Stimulated activated CD4-positive, alpha-beta T cell treated with anti-CD3 and anti-CD28 coated beads, Interleukin-4, amount 100 ng/mL, for 24 hours (primary cell): ENCODE measurements at places on chromosomes 5 and 9.

GRCh38 chr5:68011801-68012200 is 203.8 kb upstream of the PIK3R1 start:
- no peak for DNase-seq

DNA sequence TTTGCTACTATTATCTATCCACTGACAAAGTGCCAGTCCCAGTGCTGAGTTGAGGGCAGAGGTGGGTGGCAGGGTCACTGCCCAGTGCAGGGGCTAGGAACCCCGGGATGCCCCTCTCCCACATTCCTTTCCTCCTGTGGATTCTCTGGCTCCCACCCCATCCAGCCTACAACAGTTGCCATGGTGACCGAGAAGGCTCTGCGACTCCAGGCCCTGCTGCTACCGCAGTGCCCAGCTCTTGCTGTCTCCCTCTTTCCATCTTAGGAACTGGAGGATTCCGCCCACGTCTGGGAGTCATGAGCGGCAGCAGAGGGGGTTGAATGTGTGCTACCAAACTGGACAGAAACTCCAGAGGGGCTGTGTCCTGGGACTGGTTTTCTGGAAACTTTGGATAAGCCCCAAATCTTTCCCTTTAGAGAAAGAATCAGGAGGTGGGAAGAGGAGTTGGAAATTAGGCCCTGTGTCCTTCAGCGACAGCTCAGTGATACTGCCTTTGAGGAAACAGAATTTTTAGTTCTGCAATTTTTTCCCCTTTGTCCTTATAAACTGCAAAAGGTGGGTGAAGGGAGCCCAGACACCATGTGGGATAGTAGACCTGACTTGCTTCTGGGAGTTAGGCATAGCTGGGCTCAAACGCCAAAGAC is 20.7 kb upstream of the C5orf47 start:
- DNase-seq, result no peak

- no peak for DNase-seq
Measured at GRCh38 chr5:58244819-58245475, 214.9 kb downstream of the PLK2 start.

- DNase-seq, result no peak
Measured at GRCh38 chr9:112295174-112295573, 38.2 kb downstream of the PTBP3 start.

DNA sequence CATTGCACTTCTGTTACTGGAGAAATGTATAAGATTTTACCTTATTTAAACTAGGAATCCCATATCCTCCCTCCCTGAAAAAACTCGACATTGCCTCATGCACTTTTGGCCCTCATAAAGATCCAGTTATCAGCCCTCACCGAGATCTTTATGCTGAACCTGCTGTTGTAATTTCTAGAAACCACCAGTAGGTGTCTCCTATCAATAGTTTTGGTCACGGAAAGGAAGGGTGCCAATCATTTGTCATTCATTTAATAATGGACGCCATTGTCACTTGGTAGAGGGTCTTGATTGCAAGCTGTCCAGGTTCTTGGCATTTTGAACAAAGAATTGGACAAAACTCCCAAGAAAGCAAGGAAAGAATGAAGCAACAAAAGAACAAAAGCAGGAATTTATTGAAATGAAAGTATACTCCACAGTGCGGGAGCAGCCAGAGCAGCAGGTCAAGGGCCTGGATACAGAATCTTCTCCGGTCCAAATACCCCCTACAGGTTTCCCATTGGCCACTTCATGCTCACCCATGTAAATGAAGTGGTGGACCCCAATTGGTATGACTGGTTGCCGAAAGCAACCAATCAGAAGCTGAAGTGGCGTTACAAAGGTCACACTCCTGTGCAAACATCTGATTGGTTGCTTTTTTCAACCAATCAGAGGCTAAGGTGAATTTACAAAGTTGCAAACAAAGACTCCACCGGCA is 524.3 kb downstream of the PSAT1 start:
- no peak for DNase-seq

GRCh38 chr5:151041577-151042268 is 21.3 kb downstream of the GPX3 start:
- DNase-seq, result no peak

GRCh38 chr9:91515074-91515687 is 91.5 kb upstream of the NFIL3 start:
- peak; percentile 17 for DNase-seq

GRCh38 chr5:58484505-58484904 is 6.7 kb upstream of the GAPT start:
- no peak for DNase-seq

GRCh38 chr9:136857166-136857565 is 5.0 kb downstream of the MAMDC4 start:
- no peak for DNase-seq

- peak; percentile 80 for DNase-seq
Measured at GRCh38 chr9:129624168-129624759, 1.7 kb upstream of the NTMT1 start.

GRCh38 chr5:139678751-139679750 is 30.9 kb downstream of the CXXC5 start:
- DNase-seq, result no peak

GRCh38 chr9:83144492-83144891 is 81.5 kb upstream of the RASEF start:
- no peak for DNase-seq

DNA sequence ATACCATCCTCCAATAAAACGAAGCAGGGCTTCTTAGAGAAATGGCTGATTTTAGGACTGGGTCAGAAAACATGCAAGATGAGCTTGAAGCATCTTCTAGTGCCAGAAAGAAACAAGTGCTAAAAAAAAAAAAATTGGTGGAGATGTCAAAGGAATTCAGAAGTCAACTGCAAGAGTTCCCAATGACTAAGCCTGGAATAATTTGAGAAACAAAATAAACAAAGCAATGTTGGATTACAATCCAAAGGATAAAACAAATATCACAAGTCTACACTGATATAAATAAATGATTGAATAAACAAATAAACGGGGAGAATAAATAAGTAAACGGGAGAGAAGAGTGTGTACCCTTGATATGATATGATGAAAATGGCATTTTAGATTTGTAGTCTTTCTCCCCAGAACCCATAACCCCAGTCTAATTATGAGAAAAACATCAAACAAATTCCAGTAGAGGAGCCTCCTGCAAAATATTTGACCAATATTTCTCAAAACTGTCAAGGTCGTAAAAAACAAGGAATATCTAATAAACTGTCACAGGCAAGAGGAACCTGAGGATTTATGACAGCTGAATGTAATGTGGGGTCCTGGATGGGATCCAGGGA is 63.5 kb upstream of the CCL21 start:
- DNase-seq, result no peak

DNA sequence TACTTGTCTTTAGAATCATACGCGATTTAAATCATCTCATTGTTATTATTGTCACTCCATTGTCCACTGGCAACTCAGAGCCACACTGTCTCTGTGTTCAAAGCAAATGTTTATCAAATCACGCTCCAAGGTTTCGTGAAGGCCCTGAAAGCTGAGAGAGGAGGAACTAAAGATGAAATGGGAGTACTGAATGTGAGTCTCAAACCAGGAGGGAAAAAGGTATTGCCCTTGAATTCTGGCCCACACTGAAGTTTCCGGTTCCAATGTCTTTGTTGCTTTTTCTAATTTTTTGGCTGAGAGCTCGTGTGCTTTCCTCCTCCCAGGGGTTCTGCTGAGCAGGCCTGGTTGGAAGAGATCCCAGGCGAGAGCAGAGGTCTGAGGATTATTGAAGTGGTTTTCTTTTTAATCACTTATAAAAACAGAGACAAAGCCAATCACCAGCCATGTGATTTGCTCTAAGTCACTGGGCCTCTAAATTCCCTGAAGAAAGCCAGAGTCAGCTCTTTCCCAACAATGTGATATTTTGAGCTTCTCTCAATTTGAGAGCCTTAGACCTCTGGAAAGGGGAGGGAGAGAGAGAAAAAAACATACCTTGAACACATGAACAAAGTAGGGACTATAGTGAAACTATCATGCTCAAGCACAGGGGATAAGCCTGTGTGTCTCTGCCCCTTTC is 420.8 kb upstream of the GRAMD2B start:
- no peak for DNase-seq

- DNase-seq, result no peak
Measured at GRCh38 chr5:78622302-78622971, 26.1 kb downstream of the LHFPL2 start.

DNA sequence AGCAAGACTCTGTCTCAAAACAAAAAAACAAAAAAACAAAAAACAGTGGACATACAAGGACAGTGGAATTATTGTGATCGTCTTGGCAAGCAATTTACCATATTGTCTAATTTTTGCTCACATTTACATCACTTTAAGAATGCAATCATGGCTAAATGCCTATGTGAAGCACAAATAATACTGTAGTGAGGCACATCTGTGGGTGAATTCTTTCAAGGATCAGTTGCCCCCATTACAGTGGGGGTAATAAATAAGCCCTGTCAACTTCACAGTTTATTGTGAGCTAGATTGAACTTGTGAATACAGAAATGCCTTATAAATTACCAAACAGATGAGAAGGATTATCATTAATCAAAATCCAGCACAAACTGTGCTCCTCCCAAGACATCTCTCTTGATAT is 150.2 kb upstream of the PAPPA start:
- DNase-seq, result no peak

- DNase-seq, result no peak
Measured at GRCh38 chr9:135309763-135310125, 169.8 kb upstream of the PPP1R26 start.

- no peak for DNase-seq
Measured at GRCh38 chr9:117543089-117543488, 128.2 kb upstream of the ASTN2 start.

- DNase-seq, result no peak
Measured at GRCh38 chr9:36163049-36163785, 6.0 kb upstream of the CCIN start.

GRCh38 chr5:143835251-143835650 is 23.3 kb downstream of the HMHB1 start:
- DNase-seq, result no peak

DNA sequence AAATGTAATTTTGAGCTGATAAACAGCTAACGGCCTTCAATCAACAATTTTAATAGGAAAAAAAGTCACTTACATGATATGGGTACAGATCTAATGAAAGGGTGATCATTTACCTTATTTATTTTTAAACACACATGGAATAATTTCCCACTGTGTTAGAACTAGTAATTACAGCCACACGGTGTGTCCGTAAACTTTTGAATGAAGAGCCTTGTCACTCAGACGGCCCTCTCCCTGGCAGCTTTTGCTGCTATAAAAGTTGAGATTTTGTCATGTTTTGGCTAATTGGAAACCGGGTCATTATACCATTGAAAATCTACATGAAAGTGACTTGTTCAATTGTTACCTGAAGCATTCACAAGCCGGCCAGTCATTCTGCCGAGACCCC is 15.7 kb downstream of the CFAP77 start:
- no peak for DNase-seq

DNA sequence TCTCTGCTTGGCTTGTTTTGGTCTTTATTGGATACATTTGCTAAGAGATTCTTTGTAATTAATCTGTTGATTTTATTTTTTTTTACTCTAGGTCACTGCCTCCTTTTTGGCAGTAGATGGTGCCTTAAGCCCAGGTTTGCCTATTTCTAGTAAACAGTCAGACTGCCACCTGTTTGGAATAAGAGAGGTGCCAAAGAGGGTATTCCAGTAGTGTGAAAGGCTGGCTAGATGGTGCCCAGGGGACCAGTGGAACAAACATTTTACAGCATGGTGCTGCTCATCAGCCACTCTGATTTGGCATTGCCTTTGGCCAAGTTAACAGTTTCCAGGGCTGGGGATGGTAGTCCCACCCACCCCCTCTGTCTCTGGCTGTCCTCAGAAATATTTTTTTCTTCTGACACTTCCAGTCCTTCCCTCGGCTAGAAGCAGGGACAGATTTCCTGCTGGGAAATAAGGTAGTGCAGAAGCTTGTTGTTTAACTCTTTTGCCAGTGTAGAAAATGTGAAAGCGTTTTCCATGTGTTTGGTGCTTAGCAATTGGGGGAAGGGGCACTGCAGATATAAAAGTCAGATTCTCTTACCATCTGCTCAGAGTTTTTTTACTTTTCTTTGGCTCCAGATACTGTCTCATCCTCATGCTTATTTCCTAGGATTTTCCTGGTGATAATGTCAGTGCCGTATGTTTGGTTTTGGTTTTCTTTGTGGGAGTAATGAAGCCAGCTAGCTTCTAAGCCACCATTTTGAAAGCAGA is 36.6 kb upstream of the FBXL7 start:
- no peak for DNase-seq

- DNase-seq, result no peak
Measured at GRCh38 chr5:58615972-58616371, 33.1 kb downstream of the RAB3C start.

DNA sequence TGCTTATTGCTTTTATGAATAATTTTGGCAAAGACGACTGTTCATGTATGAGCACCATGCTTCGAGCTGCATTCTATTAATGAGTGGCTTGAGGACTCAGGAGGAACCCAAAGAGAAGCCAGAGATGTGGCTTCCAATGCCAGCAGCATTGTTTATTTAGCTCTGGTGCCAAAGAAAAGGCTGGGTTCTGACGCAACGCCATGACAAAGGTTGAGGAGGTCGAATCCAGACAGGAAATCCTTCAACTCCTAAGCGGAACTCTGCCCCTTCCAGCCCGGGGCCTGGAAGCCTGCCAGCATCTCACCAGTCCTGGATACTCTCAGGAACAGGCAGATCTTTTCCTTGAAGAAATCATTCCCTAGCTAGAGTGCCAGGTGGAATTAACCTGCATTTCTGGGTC is 104.4 kb downstream of the ARHGAP26 start:
- no peak for DNase-seq

DNA sequence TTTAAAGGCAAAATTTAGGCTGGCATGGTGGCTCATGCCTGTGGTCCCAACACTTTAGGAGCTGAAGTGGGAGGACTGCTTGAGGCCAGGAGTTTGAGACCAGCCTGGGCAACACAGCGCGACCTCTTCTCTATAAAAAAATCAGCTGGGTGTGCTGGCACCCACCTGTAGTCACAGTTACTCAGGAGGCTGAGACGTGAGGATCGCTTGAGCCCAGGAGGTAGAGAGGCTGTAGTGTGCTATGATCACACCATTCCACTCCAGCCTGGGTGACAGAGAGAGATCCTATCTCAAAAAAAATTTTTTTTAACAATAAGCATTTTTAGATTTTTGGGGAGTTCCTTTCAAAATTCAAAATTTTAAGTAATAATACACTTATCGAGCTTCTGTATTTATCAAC is 63.3 kb downstream of the SPATA31C2 start:
- no peak for DNase-seq

- no peak for DNase-seq
Measured at GRCh38 chr9:69019808-69020207, 5.9 kb upstream of the PRKACG start.

DNA sequence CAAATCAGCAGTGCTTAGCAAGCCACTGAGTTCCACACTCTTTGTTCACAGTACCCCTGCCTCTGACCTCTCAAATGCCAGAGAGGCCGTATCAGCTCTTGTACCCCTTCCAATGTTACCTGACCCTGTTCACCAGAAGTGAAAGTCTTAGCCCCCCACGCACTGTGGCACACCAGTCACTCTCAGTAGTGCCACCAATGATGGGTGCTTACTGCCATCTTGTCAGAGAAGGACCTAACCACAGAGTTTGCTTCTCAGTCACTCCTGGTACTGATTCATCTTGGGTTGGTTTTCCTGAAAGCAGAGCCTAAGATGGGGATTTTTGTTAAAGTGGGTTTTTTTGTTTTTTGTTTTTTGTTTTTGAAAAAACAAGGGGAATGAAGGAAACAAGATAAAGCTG is 28.8 kb upstream of the PANK3 start:
- DNase-seq, result peak; percentile 22
